RWPE2 (cell line): ENCODE measurements at places on chromosomes 4 and X.

- DNase-seq, result no peak
Observed at GRCh38 chrX:154607370-154607769, 11.7 kb downstream of the CTAG1B start.

DNA sequence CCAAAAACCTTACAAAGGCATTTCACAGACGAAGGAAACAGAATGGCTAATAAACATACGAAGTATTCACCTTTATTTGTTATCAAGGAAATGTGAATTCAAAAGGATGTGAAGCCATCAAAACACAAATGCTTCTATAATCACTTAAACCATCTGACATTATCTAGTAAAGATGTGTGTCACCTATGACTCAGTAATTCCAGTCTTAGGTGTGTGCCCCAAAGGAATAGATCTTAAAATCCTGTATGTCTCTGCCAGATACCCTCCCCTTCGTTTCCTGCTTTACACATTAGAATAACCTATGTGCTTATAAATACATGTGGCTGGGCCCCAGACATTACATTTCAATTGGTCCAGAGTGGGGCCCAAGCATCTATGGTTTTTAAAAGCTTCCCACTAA is 41.8 kb upstream of the CEP135 start:
- no peak for DNase-seq

DNA sequence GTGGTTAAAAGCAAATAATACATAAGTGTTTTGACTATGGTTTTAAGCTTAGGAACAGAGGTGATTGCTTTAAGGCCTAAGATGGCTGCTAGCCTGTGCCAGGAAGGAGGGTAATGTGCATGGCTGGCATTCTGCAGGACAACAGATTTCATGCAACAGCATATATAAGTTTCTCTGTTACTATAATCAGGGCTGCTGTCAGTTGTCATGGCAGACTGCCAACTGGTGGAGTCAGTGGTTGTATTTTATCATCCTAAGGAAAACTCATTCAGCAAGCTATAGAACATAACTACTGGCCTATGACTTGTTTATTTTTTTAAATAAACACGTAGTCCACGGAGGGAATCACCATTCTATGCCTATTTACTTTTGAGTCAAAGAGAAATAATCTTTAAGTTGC is 77.7 kb upstream of the DCAF8L1 start:
- no peak for DNase-seq

DNA sequence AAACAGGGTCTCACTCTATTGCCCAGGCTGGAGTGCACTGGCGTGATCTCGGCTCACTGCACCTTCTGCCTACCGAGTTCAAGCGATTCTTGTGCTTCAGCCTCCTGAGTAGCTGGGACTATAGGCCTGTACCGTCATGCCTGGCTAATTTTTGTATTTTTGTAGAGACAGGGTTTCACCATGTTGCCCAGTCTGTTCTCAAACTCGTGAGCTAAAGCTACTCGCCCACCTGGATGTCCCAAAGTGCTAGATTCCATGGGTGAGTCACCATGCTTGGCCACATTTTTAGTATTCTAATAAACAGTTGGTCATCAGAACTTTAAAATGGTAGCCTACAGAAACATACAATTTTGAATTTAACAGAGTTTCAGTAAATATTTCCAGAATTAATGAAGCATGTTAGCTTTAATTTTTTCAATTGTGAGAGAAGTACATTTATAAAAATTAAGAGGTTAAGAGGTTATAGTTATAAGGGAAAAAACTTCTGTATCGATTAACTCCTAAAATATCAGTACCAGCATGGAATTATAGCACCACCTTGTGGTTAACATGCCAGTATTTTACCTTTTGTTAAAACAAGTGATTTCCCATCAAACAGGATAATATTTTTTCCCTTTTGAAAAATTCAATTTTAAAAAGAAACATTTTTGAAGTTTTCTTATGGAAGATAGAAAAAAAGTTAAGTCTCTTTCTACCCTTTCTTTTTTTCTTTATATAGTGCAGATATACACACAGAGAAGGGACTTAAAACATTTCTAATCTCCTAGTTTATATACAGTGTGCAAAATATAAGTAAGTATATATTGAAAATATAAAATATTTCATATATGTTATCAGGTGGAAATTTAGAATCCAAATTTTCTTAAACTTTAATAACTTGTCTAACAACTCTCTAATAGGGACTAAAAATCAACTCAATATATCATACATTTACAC is 35.4 kb downstream of the CEP44 start:
- DNase-seq, result no peak

GRCh38 chrX:101191217-101191750 is 28.3 kb upstream of the DRP2 start:
- no peak for DNase-seq

DNA sequence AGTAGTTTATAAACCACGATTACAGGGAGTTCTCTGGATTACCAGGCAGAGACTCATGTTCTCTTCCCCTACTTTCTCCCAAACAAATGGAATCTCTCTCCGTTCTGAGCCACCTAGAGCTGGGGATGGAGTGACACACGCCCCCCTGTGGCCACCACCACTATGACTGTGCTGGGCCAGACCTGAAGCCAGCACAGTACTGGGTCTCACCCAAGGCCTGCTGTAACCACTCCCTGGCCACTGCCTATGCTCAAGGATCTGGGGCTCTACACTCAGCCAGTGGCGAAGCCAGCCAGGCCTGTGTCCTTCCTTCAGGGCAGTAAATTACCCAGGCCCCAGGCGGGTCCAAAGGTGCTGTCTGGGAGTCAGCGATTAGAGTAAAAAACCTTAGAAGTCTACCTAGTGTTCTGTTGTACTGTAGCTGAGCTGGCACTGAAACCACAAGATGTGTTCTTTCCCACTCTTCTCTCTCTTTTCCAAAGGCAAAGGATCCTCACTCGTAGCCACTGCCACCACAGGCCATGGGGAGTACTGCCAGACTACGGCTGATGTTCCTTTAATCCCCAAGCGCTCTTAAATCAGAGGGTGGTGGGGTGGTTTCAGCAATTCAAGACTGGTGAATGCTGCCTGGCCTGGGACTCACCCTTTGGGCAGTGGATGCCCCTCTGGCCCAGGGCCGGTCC is 412.2 kb upstream of the ARX start:
- DNase-seq, result no peak

DNA sequence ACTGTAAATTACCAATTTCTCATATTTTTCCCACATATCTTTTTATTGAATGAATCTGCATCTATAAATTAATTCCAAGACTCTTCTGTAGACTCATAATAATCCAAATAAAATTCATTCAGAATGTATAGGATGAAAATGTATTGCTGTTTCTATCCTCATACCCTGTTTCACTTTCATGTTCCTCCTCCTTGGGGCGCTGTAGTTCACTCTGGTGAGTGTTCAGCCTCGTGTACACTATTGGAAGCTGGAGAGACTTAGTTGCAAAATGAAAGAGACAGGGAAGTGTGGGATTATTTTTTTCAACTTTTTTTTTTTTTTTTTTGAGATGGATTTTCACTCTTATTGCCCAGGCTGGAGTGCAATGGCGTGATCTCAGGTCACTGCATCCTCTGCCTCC is 296.1 kb downstream of the TLL1 start:
- no peak for DNase-seq

GRCh38 chrX:152866386-152866785 is 31.5 kb upstream of the ZNF185 start:
- DNase-seq, result no peak

GRCh38 chr4:73609706-73610105 is 10.5 kb downstream of the RASSF6 start:
- no peak for DNase-seq

- DNase-seq, result no peak
Observed at GRCh38 chrX:44954562-44954961, 81.6 kb downstream of the KDM6A start.

DNA sequence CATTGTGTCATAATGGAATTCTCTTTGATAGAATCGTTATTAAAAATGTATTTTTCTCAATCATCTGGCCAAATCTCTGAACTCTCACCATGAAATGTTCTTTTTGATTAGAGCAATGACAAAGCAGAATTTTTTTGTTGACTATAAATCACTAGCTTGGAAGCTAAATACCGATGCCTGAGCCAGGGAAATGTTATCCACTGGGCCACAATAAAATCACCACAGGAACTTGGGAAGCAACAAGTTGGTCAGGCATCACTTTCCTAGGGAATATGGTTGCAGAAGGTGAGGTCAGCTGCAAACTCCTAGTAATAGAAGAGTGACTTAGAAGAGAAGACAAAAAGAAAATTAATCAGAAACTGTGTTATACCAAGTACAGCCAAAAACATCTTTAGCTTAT is 60.6 kb upstream of the CFAP47 start:
- no peak for DNase-seq

GRCh38 chr4:26298198-26298947 is 22.4 kb upstream of the RBPJ start:
- DNase-seq, result no peak

DNA sequence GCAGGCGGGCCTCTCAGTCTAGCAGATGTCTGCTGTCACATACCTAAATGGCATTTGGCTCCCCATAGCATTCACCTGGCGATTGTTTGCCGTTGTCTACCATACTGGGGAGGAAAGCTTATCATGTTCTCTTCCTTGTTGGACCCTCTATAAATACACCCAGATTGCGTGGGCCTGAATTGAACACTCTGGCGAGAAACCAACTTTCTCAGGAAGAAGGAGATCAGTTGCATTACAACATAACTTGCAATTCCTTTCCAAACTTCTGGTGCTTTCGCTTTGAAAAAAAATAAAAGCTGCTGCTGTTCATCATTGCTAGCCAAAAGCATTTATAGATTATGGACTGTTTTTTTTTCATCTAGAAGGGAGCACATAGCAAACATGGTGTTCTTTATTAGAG is 230.0 kb upstream of the GPC4 start:
- no peak for DNase-seq

- DNase-seq, result no peak
Observed at GRCh38 chr4:26731351-26732035, 129.1 kb upstream of the STIM2 start.

DNA sequence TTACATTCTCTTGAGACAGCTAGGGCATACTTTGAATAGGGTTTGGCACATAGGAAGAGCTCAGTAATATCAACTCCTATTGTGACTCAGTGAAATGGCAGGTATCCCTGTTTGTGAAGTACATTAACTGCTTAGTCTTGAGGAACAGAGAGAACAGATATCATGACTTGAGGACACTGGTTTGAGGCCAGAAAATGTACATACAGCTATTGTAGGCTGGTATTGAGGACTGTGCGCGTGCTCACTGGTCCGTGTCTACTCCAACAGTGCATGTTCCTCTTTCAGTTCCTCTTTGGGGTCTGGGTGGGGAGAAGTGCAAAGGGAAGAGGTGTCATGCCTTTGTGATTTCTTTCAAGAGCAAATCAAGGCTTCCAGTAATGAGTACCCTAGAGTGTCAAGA is 34.6 kb upstream of the TBC1D9 start:
- DNase-seq, result no peak
